Stimulated activated CD4-positive, alpha-beta T cell treated with anti-CD3 and anti-CD28 coated beads, TNF-alpha, amount 100 ng/mL, for 24 hours (primary cell): ENCODE measurements at places on chromosomes 4 and X.
A peak's percentile ranks its signal among the peaks of the same experiment; 100 is the strongest.

DNA sequence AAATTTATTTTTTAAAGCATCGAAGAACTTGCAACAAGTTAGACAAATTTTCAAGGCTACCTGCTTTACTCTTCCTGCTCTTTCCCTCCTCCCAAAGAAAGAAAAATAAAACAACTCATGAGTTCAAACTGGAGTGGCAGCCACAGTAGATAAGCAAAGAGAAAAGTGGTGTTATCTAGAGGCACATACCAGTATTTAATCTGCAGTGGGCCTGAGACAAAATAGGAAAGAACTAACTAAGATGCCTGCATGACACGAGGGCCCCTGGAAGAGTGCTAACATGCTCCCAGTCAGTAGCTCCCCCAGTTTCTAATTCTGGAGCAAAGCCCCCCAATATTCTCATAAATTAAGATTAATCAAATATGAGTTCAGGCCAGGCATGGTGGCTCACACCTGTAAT lies 7.9 kb downstream of the ARL9 start:
- DNase-seq, result no peak

- DNase-seq, result no peak
These were observed 182.1 kb downstream of the TENM3 start for GRCh38 chr4:182425302-182425701.

GRCh38 chr4:26238778-26239679 lies 81.8 kb upstream of the RBPJ start:
- DNase-seq, result no peak

DNA sequence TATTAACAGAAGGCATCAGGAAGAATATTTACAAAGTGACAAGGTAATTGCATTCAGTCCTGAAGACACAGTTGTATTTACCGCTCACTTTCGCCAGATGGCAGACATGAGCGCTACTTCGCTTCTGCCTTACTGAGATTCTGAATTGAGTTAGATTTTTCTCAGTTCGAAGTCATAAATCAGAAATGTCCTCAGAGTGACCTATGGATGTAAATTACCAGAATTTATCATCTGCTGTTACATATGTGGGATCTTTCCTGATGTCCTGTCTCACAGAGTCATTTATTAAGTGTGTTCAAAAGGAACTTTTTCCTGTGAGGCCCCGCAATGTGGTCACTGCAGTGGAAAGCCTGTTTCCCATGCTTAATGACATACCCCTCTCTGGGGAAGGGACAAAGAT lies 97.3 kb upstream of the DCLK2 start:
- peak; percentile 22 for DNase-seq

GRCh38 chr4:154010371-154010770 lies 221.5 kb upstream of the SFRP2 start:
- DNase-seq, result no peak

- no peak for DNase-seq
These were observed 243.4 kb downstream of the AR start for GRCh38 chrX:67787196-67787595.

DNA sequence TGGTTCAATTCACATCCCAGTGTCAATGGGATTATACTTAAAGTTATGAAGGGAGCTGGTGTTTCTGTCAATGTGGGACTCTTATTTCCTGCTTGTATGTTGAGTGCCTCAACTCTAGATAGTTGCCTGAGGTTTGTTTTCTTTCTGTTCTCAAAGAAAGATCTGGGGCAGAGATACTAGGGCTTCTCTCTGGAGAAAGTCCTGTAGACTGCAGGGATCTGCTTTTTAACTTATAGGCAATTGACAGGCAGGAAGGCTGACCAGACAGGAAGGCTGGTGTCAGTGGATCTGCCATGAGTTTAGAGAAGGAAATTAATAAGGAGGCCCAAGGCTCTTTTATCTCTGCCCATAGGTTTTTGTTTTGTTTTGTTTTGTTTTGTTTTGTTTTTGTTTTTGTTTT lies 64.0 kb upstream of the PRKX start:
- no peak for DNase-seq

DNA sequence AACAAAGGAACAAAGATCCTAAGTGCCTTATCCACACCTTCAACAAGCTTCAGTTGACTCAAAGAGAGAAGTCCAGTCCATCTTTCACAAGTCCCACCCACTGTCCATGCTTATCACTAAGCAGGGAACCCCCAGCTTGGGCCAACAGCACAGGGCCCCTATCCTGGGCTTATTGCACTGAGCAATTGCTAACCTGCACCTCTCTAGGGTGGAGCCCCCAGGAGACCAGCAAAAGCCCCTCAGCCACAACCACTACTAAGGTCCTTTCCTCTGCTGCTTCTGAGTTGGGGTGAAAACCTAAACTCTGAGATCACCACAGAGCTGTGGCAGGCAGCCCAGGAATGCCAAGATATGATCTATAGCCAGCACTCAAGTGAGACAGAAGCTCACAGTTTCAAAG lies 96.7 kb upstream of the PBDC1 start:
- no peak for DNase-seq

GRCh38 chr4:129453524-129454200 lies 357.7 kb downstream of the C4orf33 start:
- DNase-seq, result no peak

GRCh38 chr4:8283161-8283560 lies 13.6 kb downstream of the HTRA3 start:
- DNase-seq, result no peak

GRCh38 chr4:85741921-85742591 lies 267.1 kb downstream of the ARHGAP24 start:
- no peak for DNase-seq

GRCh38 chr4:61918507-61918906 lies 718.4 kb downstream of the ADGRL3 start:
- no peak for DNase-seq

GRCh38 chrX:45783002-45783401 lies 582.3 kb upstream of the DIPK2B start:
- DNase-seq, result no peak

- no peak for DNase-seq
These were observed 54.7 kb downstream of the FAM193A start for GRCh38 chr4:2591189-2591588.

- no peak for DNase-seq
These were observed 1984.3 kb upstream of the IGFBP7 start for GRCh38 chr4:59094505-59094904.

- no peak for DNase-seq
These were observed 103.0 kb upstream of the MBNL3 start for GRCh38 chrX:132591719-132592275.

DNA sequence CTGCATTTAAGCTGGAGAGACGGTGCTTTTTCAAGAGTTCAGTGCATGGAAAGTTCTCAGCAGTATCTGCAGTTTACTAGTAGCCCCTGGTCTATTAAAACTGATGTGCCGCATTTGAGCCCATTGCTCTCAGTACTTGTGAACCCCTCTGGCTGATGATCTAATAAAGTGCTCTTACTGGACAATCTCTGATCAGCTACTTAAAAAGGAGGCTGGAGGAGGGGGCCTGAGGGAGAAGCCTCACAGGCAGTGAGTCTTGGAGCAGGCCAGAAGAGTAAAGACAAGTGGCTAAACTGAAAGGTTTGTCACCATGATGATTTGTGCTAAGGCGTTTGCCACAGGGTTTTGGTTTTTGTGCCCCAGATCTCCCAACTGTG lies 138.5 kb downstream of the ARX start:
- DNase-seq, result no peak

GRCh38 chr4:136934601-136935000 lies 597.7 kb downstream of the PCDH18 start:
- DNase-seq, result no peak

GRCh38 chr4:145498430-145498829 lies 16.8 kb downstream of the SMAD1 start:
- no peak for DNase-seq

DNA sequence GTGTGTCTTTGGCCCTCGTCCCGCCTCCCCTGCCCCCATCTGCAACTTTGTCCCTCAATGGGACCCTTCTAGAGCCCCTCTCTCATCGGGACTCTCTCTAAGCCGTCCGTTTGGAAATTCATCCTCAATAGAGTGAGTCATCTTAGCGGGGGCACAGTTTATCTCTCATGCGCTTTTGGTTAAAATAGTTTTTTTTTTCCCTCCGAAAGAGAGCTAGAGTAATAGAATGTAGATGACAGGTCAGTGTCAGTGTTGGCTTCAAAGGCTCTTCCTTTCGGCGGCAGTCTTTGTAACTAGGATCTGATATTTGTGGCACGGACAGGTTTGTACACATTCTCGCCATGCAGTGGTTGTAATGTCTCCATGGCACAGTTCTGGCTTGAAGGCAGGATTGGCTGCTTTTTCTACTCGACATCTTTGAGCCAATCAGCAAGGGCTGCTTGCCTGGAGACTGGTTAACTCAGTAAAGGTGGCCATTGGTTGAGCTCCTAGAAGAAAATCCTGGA lies 989 bp downstream of the N4BP2 start:
- peak; percentile 59 for DNase-seq

DNA sequence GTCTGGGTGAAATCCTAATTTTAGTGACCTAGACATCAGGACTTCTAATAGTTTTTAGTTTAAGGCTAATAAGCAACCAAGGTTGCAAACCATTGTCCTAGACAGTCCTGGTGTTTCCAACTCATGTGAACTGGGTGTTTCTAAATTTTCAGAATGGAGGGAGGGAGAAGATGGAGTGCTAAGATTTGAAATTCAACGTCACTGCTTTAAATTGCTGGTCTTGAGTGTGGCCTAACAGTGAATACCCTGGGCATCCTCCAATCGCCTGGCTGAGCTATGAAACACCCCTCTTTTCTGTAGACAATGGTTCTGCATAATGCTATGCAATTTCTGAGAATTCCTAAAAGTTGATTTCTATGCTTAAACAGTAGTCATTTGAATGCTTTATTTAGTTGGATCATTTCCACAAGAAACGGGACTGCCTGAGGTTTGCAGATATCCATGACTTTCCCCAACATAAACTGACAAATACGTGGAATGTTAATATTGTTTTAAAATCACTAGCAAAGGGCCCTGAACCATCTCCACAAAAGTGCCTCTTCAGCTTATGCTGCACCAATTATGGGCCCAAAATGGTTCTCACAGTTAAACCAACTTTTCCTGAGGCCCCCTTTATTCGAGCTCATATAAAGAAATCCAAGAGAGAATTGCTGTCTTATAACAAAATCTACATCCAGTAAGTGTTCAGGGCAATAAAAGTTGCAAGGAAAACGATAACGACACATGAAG lies 1.1 kb downstream of the FBXL5 start:
- DNase-seq, result no peak

- DNase-seq, result no peak
These were observed at the start of gene PDZD4 for GRCh38 chrX:153829799-153830639. PDZD4 (minus strand) TSS chrX:153830544; CDS start chrX:153830298, 246 bp downstream.

DNA sequence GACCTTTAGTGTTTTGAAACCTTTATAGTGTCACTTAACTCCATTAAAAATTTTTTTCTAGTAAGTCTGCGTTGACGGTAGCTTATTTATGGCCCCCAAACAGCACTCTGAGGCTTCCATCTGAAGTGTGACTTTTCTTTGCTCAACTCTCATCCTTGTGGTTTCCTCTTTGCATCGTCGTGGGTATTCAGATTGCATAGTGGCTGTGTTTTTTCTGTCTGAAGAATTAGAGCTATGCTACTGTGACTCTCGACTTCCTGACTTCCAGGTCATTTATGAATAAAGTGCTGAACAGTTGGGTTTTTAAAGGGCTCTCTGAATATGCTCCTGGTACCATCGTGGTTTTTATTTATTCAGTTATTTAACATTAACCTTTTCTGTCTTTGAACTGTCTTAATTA lies 44.9 kb downstream of the JADE1 start:
- DNase-seq, result no peak

GRCh38 chrX:8748855-8749254 lies 16.9 kb upstream of the ANOS1 start:
- DNase-seq, result no peak

DNA sequence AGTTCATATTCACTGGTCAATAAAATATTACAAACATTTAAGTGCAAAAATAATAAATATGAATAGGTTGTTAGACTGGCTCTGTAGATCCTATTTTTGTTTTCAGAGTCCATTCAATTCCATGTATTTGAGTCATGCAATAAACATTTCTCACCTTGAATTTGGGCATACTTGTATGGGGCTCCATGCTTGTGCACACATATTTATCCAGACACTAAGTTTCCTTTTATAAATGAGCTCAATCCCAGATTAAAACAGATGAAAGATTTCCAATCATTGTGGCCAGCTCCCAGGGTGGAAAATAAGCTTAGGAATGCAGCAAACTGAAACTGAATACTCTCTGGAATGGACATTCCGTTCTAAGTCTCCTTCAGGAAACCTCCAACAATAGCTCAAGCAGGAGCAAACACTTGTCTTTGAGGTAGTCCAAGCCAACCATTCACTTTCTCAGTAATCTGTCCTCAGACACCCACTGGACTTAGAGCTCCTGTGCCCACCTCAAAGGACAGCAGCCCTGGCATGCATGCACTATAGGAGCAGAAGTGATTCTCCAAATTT lies 16.4 kb downstream of the DMD start:
- DNase-seq, result no peak

DNA sequence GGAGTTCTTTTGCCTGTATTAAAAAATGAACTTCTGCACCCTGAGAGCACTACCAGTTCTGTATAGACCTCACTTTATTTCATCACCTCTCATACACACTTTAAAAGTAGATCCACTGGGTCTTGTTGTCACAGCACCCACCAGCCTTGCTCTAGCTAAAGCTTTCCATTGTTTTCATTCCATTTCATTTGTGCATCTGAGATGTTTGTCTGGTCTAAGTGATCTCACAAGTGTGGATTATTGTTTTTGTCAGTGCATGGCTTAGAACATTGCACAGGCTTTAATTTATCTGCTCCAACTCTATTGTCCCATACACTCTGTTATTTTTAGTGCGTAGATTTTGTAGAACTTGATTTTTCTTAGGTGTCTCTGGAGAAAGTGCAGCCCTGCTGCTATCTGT lies 1157.5 kb upstream of the PABPC4L start:
- no peak for DNase-seq
